T-cell (primary cell): ENCODE measurements at places on chromosomes 5 and 9. TPM values are rescaled to one million over a fixed set of nuclear protein-coding genes. Genes with fewer than 3 reads are reported as not detected.

DNA sequence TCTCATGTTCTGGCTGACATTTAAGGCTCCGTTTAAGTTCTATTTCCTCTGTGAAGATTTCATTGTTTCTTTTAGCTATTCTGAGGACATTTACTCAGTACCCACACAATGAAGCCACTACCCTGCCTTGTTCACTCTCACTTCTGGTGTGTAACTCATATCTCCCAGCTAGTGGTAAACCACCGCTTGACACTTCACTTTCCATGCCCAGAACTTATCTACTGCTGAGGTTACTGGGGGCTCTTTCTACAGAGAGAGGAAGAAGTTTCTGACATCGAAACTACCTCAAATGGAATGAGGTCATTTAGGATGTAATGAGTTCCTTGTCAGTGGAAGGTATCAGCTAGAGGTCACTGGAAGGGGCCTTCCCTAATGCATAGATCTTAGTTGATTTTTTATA lies 501.5 kb downstream of the DMAC1 start:
- H3K4me3 ChIP-seq, result no peak overlapping the region
- H3K27ac ChIP-seq, result no peak overlapping the region
- H3K27me3 ChIP-seq, result no peaks in the 10 kb centered on the region
- no peaks in the 10 kb centered on the region for H3K36me3 ChIP-seq
- DNase-seq, result no peak

STING1 gene
- 139 TPM for total RNA-seq

GRCh38 chr5:180873615-180874520 lies 12.8 kb upstream of the ZFP62 start:
- no peaks in the 10 kb centered on the region for H3K4me1 ChIP-seq
- no peak for DNase-seq
- no peaks in the 10 kb centered on the region for H3K36me3 ChIP-seq
- no peak overlapping the region for H3K4me3 ChIP-seq

F2RL1 gene
- 1.4 TPM for total RNA-seq

CATSPER3 gene
- 0.44 TPM for total RNA-seq

CCL21 gene
- total RNA-seq, result 0.60 TPM

DNA sequence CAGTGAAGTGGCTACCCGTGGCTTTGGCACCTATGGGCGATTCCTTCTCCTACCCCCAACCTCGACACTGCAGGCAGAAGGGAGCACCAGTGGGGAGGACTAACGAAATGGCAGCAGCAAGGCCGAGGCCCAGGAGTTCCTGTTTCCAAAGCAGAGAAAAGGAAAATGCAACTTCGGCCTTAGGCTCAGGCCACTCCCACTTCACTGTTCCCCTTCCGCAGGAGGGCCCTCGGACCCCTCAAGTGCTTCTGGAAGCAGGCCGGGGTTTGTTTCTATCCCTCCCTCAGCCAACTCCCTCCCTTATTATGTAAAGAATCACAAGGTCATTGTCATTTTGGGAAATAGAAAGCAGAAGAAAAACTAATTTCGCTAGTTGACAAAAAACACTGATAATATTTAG lies 36.4 kb upstream of the NKX2-5 start:
- H3K4me3 ChIP-seq, result no peak overlapping the region
- no peak for DNase-seq
- peaks cover 30% of the 10 kb centered on the region for H3K27me3 ChIP-seq
- H3K27ac ChIP-seq, result no peak overlapping the region
- no peaks in the 10 kb centered on the region for H3K36me3 ChIP-seq
- no peaks in the 10 kb centered on the region for H3K4me1 ChIP-seq

SMIM33 gene
- total RNA-seq, result 1.1 TPM

ADGRV1 gene
- 1.6 TPM for total RNA-seq
